ENCODE measurements at places on chromosomes 5 and 9. TPM values are rescaled to one million over a fixed set of nuclear protein-coding genes. Genes with fewer than 3 reads are reported as not detected.

Gene HTR4
- total RNA-seq, result not detected

Gene GABRA1
- not detected for total RNA-seq

Gene DIRAS2
- total RNA-seq, result not detected

Gene TTC23L
- total RNA-seq, result 0.84 TPM

Gene CDO1
- total RNA-seq, result not detected

DNA sequence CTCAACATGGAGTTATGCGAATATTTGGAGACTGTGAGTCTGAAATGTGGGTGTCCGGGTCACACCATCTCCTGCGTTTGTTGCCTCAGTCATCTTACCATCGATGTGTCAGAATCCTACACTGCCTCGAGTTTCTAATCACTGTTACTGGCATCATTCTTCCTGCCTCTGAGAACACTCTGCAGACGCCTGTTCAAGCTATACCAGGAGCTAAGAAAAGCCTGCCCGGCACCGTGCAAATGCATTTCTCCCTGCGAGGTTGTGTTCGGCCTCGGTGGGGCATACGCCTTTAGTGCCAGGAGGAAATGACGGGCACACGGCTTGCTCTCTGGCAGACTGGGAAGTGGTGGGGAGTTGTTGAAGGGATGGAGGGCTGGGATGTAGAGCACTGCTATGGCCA is 31.2 kb upstream of the SLC25A51 start:
- no peak overlapping the region for H3K4me3 ChIP-seq
- DNase-seq, result no peak
- peaks cover 33% of the 10 kb centered on the region for H3K36me3 ChIP-seq
- peaks cover 30% of the 10 kb centered on the region for H3K4me1 ChIP-seq
- no peaks in the 10 kb centered on the region for H3K27me3 ChIP-seq
- no peak overlapping the region for H3K27ac ChIP-seq

GRCh38 chr9:124078641-124079040 is 67.1 kb downstream of the LHX2 start:
- peak; percentile 85 for DNase-seq
- H3K27ac ChIP-seq, result peak overlapping the region; percentile 71
- peak overlapping the region; percentile 39 for H3K4me3 ChIP-seq

DNA sequence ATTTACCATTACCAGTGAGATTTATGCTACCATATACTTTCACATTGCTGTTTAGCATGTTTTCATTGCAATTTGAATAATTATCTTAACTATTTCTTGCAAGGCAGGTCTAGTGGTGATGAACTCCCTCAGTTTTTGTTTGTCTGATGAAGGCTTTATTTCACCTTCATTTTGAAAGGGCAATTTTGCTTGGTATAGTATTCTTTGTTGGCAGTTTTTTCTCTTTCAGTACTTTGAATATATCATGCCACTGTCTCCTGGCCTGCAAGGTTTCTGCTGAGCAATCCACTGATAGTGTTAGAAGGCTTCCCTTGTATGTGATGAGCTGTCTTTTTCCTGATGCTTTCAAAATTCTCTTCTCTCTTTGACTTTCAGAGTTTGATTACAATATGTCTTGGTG is 188.0 kb downstream of the MARCHF11 start:
- H3K27ac ChIP-seq, result no peak overlapping the region
- no peaks in the 10 kb centered on the region for H3K36me3 ChIP-seq
- no peaks in the 10 kb centered on the region for H3K27me3 ChIP-seq
- H3K4me1 ChIP-seq, result peaks cover 10% of the 10 kb centered on the region
- no peak for DNase-seq

- no peaks in the 10 kb centered on the region for H3K36me3 ChIP-seq
- H3K27ac ChIP-seq, result peak overlapping the region; percentile 58
- H3K4me3 ChIP-seq, result peak overlapping the region; percentile 35
- H3K27me3 ChIP-seq, result peaks cover 11% of the 10 kb centered on the region
- peaks cover 15% of the 10 kb centered on the region for H3K4me1 ChIP-seq
- peak; percentile 77 for DNase-seq
Measured at GRCh38 chr5:2780421-2781171, 29.1 kb upstream of the IRX2 start.

DNA sequence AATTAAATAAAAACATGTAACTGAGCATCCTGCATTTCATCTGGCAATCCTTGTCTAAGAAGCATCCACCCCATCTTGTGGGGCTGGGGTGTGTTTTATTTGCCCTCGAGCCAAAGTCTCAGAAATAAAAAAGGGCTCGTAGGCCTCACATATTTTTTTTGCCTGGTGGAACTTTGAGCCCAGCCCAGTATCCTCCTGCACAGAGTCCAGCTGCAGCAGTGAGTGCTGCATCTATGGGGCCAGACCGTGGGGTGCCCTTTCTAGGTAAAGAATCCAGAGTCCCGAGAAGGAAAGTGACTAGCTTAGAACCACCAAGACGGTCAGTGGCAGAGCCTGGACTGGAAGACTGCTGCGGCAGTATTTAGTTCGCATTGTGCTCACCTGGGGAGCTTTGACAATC is 33.1 kb downstream of the NEURL1B start:
- no peak overlapping the region for H3K4me3 ChIP-seq
- no peaks in the 10 kb centered on the region for H3K36me3 ChIP-seq
- no peaks in the 10 kb centered on the region for H3K4me1 ChIP-seq
- no peak for DNase-seq

GRCh38 chr9:520302-520701 is 305.6 kb downstream of the DOCK8 start:
- no peaks in the 10 kb centered on the region for H3K36me3 ChIP-seq
- H3K27me3 ChIP-seq, result no peaks in the 10 kb centered on the region
- no peak for DNase-seq
- H3K27ac ChIP-seq, result no peak overlapping the region
- H3K4me1 ChIP-seq, result peaks cover 11% of the 10 kb centered on the region

GRCh38 chr5:142864290-142865260 is 94.4 kb downstream of the ARHGAP26 start:
- H3K36me3 ChIP-seq, result no peaks in the 10 kb centered on the region
- no peak overlapping the region for H3K27ac ChIP-seq
- peaks cover 13% of the 10 kb centered on the region for H3K4me1 ChIP-seq
- DNase-seq, result no peak

- H3K4me3 ChIP-seq, result no peak overlapping the region
- H3K27ac ChIP-seq, result no peak overlapping the region
- no peaks in the 10 kb centered on the region for H3K27me3 ChIP-seq
- H3K4me1 ChIP-seq, result peaks cover 8% of the 10 kb centered on the region
- DNase-seq, result no peak
Measured at GRCh38 chr9:37988041-37988440, 81.0 kb downstream of the SHB start.

DNA sequence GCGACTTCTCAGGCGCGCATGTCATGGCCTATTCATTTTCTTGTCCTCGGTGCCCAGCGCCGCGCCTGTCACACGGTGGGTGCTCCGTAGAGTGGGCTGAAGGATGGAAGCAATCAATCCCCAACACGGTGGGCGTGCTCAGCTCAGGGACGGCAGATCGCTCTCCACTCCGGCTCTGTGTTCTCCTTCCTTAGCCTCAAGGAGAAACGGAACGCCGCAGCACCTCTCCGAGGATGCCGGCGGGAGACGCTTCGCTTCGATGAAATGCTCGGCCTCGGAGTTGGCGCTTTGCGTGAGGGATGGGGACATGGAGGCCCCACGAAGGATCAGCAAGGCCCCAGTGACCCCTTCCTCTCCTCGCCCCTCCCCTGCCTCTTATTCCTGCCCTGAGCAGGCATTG is 199.5 kb downstream of the C9orf50 start:
- no peak overlapping the region for H3K4me3 ChIP-seq
- no peaks in the 10 kb centered on the region for H3K4me1 ChIP-seq
- H3K27me3 ChIP-seq, result no peaks in the 10 kb centered on the region
- DNase-seq, result no peak
- no peaks in the 10 kb centered on the region for H3K36me3 ChIP-seq

- no peaks in the 10 kb centered on the region for H3K36me3 ChIP-seq
- no peaks in the 10 kb centered on the region for H3K4me1 ChIP-seq
- DNase-seq, result no peak
- peaks cover 6% of the 10 kb centered on the region for H3K27me3 ChIP-seq
- no peak overlapping the region for H3K27ac ChIP-seq
Measured at GRCh38 chr5:158611581-158611980, 488.1 kb downstream of the EBF1 start.

DNA sequence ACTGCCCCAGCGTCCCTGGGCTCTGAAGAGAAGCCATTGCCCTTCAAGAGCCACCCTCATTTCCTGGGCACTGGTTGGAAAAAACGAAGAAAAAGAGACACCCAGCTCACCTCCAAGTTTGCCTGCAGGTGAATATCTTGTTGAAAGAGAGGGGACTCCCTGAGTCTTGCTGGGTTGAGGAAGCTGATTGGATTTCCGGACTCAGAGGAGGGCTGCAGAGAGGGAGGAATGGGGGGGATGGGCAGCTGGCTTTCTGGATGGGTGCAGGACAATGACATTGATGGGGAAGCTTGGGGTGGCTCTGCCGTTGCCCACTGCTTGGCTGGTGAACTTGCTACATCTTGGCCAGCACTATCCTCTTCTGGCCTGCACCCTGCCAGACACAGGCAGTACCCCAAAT is 31.0 kb upstream of the IER5L start:
- no peak for DNase-seq
- no peaks in the 10 kb centered on the region for H3K4me1 ChIP-seq
- H3K4me3 ChIP-seq, result no peak overlapping the region
- no peaks in the 10 kb centered on the region for H3K36me3 ChIP-seq
- H3K27ac ChIP-seq, result no peak overlapping the region

- peaks cover 83% of the 10 kb centered on the region for H3K4me1 ChIP-seq
- H3K36me3 ChIP-seq, result peaks cover 5% of the 10 kb centered on the region
- peak overlapping the region; percentile 94 for H3K27ac ChIP-seq
- H3K4me3 ChIP-seq, result peak overlapping the region; percentile 47
- peak; percentile 99 for DNase-seq
Measured at GRCh38 chr5:14190194-14191164, 47.3 kb downstream of the TRIO start.

- H3K36me3 ChIP-seq, result no peaks in the 10 kb centered on the region
- DNase-seq, result no peak
- no peaks in the 10 kb centered on the region for H3K4me1 ChIP-seq
Measured at GRCh38 chr9:2178034-2178734, 163.0 kb downstream of the SMARCA2 start.

- no peak for DNase-seq
- no peak overlapping the region for H3K4me3 ChIP-seq
- no peaks in the 10 kb centered on the region for H3K4me1 ChIP-seq
- no peaks in the 10 kb centered on the region for H3K36me3 ChIP-seq
Measured at GRCh38 chr9:21244836-21245235, 5.0 kb upstream of the IFNA14 start.

DNA sequence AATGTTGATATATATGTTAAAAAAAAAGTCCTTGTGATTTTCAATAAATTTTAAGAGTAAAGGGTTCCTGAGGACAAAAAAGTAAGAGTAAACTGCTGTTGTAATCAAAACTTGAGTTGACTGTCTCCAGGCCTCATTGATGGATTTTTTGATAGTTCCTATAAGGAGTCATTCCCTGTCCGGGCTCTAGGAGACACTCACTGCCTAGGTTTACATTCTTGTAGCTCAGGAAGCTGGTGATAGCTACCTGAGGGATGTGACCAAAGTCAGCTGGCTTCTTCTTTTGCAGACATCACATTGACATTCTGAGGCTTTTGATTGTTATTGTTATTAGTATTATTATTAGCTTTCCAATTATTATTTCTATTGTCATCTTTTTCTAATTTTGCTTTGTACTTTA is 116.5 kb upstream of the FBXL7 start:
- no peaks in the 10 kb centered on the region for H3K36me3 ChIP-seq
- DNase-seq, result peak; percentile 34
- no peak overlapping the region for H3K27ac ChIP-seq
- H3K27me3 ChIP-seq, result peaks cover 3% of the 10 kb centered on the region
- H3K4me1 ChIP-seq, result no peaks in the 10 kb centered on the region
- no peak overlapping the region for H3K4me3 ChIP-seq

Measured in PC-3 (cell line).